CD4-positive, alpha-beta T cell treated with Interleukin-1 beta for 1 hour (primary cell): ENCODE measurements at places on chromosomes 2 and 18.

- no peak for DNase-seq
Observed at GRCh38 chr2:70888366-70888922, 47.3 kb upstream of the ATP6V1B1 start.

DNA sequence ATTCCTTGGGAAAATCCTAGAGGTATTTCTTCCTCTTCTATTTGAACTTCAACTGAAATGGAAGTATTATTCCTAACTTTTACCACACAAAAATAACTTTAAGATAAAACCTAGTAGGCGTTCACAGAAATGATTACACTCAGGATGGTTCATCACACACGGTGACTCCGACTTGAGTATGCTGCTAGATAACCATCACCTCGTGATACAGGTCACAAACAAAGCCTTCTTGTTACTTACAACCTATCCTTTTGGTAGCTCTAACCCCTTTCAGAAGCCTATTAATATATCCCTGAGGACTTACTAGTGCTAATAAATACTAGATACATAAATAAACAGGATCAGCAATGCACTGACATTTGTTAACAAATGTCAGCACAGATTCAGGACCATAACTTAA, 101.0 kb upstream of the DNER start:
- no peak for DNase-seq

GRCh38 chr2:69222953-69223658, 163.9 kb downstream of the GFPT1 start:
- DNase-seq = no peak

GRCh38 chr2:25417715-25418369, 76.1 kb upstream of the DNMT3A start:
- no peak for DNase-seq

DNA sequence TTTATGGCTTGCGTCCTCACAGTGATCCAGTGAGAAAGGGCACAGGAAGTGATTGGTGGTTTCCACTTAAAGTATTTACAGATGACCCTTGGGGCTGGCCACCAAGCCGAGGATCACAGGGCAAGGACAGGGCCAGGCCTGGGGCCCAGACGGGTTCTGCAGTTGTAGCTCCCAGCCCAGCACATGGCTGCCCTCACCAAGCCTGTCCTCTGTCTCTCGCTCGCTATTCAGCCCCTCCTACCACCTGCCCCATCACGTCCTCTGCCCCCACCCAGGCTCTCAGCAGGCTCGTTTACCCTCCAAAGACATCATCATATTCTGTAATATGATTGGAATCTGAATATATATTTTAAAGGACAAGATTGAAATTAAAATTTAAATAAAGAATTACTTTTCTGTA, 246.0 kb downstream of the KLHL29 start:
- no peak for DNase-seq

DNA sequence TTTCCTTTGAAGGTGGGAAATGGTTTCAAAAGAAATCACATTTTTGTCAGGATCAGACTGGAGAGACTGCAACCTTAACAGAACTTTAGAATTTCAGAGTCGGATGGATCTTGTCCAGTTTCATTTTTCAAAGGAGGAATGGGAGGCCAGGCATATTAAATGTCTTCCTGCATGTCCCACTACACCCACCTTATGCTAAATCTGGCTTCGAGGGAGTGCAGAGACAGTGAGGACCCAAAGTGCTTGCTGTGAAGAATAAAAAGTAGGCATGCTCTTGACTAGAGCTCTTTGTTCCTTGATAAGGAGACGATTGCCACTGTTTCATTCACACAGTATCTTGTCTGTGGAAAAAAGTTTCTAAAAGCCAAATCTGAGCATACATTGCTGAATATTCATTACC, 197.6 kb downstream of the SLC4A3 start:
- DNase-seq = no peak

DNA sequence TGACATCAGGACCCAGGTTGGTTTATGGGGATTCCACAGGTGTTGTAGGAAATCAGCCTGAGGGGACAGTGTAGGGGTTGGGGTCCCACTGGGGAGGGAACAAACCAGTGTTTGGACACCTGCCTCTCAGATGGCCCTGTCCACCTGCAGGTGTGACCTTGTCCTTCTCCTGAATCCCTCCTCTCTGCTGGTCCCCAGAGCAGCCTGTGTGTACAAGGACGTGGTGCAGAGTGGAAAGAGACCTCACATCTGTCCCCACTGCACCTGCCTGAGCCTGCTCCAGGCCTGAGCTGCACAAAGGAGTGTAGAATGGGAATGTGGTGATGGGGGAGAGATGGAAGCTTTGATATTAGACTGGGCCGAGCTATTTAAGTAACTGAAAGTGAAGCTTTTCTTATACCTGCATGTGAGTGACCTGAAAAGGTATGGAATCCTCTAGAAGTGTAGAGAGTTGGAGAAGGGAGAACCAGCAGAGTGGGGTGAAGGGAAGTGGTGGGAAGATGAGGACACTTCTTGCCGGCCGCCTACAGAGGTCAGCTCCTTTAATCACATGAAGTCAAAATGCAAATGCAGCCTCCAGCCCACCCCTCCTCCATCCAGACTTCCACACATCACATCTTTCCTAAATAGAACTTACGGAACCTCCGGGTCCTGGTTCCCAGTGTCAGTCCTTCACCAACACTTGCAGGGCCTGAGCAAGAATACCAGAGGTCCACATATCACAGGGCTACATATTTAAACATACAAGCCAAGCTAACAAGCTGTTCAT, 89.3 kb upstream of the SMAD2 start:
- DNase-seq = no peak

DNA sequence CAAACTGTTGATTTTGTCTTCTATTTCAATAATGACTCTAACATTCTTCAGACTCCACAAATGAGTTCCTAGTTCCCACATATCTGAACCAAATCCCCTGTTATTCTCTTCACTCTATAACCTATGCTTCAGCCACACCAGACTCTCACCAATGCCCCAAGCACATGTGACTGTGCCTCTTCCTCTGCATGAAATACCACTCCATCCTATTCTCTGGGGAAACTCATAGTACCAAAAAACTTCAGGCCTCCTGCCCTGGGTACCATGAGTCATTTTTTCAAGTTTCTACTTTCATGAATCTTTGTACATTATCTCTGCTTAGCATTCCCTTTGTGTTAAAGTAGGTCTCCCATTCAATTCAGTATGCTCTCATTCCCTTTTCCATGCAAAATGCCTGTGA, 353.2 kb downstream of the ZEB2 start:
- no peak for DNase-seq

GRCh38 chr2:12071318-12071717, 324.9 kb downstream of the LPIN1 start:
- no peak for DNase-seq

- no peak for DNase-seq
Observed at GRCh38 chr18:65487569-65487968, 263.2 kb upstream of the CDH7 start.

GRCh38 chr2:159124931-159125467, 156.6 kb downstream of the TANC1 start:
- no peak for DNase-seq

DNA sequence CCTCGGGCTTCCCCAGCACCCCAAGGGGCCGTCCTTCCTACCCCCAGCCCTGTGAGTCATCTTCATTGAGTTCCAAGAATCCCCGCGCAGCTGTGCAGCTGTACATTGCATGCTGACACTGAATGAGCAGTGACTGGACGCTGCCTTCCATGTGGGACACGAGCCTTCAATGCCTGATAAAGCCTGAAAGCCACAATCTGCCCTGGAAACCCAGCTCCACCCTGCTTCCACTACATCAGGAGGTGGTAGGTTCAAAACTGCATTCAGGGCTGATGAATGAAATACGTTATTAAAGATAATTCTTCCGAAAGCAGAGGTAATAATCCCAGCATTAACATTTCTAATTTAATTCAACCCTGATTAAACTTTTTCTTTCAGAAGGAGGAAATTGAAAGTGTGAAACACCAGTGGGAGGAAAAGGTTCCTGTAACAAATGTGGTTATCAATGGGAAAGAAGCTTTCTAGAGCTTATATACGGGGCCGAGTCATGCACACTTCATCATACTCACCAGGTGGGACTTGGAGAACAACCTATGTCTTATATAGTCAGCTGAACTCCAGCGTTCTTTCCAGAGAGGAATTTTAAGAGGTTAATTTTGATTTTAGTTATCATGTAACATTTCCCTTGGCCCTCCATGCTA, 360.1 kb downstream of the LPIN1 start:
- DNase-seq = no peak

- peak; percentile 25 for DNase-seq
Observed at GRCh38 chr2:219175928-219176817, 552 bp downstream of the CNPPD1 start.

DNA sequence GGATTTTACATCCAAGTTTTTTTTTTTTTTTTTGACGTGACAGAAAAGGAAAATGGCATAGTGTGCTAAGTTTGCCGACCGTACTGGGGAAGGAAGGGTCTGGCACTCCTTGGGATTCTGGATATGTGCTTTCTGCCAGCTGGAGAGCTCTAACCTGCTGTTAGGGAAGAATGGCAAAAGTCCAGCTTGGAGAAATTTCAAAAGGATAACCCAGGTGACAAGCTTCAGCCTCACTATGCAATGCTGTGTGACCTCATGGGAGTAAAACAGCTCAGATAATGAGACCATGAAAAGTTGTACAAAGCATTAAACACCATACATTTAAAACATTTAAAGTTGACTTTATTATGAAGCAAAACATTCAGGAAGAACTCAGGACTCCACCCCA, 10.3 kb upstream of the GPR45 start:
- DNase-seq = no peak

DNA sequence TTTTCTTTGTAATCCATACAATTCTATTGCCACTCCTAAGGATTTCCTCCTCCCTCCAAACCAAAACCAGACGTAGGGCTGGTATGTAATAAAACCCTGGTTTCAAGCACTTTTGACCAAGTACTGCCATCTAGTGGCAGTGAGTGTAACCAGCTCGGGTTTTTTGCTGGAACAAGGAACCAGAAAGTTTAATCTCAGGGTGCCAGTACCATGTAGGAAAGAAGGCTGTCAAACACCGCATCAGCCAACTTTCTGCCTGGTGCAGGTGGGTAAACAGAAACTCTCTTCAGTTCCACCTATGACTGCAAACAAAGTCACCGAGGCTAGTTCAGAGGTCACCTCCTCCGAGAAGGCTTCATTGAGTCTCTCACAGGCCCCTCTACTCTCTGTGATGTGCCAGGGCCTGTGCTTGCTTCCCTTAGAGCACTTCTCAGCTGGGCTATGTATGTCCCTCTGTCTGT, 10.2 kb upstream of the THNSL2 start:
- peak; percentile 47 for DNase-seq

GRCh38 chr2:1479346-1479745, 66.1 kb downstream of the TPO start:
- no peak for DNase-seq

DNA sequence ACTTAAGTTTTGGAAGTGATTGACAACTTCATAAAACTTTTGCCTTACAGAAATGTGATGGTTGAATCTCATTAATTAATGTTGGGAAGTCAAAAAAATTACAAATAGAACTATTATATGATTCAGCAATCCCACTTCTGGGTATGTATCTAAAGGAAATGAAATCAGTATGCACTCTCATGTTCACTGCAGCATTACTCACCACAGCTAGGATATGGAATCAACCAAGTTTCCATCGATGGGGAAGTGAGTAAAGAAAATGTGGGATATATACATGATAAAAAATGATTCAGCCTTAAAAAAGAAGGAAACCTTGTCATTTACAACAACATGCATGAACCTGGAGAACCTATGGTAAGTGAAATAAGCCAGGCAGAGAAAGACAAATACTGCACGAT, 112.4 kb upstream of the WDR75 start:
- no peak for DNase-seq

DNA sequence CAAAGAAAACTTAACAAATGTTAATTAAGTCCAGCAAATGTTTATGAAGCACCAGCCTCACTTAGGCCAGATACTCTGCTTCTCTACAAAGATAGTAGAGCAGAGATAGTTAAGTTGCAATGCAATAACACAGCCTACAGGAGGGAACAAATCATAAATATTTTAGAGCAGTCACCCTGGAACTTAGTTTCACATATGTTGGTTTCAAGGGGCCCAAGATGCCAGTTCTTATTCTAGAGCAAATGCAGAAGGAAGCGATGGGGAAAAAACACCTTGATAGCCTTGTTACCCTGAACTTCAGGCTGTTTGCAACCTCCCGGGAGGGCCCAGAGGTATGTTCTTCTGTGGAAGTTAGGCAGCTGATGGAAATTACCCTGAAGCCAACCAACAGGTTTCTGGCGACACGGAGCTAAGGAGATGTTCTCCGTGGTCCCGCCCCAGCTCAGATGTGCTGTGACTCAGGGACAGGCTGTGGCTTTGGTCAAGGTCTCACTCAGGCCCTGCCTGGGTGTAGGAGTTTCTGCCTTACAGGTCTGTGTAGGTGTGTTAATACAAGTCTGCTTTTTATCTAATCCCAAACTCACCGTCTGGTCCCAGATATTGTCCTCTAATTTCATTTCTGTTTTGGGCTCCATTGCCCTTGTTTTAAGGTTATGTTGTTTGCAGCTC, 3.8 kb downstream of the CTIF start:
- no peak for DNase-seq

DNA sequence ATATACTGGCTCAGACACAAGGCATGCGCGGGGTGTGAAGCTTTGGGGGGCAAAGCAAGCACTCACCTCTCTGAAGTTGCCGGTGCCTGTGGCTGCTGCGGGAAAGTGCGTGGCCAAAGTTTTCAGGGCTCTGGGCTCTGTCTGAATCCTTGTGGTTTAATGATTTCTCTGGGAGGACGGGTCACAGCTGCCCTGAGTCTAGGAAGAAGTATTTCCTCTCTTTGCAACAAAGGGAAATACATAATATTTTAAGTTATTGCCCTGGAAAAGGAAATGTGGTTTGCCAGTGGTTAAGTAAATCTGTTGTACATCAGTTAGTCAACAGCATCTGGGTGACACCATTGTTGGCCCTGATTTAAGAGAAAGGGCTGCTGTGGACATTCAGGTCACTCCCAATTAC, 56.7 kb upstream of the ZDBF2 start:
- no peak for DNase-seq

GRCh38 chr18:70659036-70659925, 370.4 kb downstream of the SOCS6 start:
- DNase-seq = peak; percentile 80

DNA sequence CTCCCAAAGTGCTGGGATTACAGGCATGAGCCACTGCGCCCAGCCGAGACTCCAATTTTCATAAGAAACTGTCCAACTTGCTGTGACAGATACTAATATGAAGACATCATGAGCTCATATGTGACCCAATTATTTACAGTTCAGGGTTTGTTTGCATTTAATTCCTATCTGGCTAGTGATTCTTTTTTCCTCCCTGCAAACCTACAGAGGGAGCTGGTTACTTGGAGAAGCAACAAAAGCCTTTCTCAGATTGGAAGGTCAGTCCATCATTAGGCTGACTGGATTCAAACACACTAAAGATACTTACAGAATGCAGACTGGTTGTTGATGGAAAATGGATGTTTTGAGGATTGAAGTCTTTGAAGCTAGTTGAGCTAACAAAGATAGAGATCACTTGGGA, 176.4 kb downstream of the ANKRD44 start:
- DNase-seq = no peak
